Hippocampal formation (tissue), 2 donors: ENCODE measurements at places on chromosomes 1 and 21.
A peak's percentile ranks its signal among the peaks of the same experiment; 100 is the strongest.

DNA sequence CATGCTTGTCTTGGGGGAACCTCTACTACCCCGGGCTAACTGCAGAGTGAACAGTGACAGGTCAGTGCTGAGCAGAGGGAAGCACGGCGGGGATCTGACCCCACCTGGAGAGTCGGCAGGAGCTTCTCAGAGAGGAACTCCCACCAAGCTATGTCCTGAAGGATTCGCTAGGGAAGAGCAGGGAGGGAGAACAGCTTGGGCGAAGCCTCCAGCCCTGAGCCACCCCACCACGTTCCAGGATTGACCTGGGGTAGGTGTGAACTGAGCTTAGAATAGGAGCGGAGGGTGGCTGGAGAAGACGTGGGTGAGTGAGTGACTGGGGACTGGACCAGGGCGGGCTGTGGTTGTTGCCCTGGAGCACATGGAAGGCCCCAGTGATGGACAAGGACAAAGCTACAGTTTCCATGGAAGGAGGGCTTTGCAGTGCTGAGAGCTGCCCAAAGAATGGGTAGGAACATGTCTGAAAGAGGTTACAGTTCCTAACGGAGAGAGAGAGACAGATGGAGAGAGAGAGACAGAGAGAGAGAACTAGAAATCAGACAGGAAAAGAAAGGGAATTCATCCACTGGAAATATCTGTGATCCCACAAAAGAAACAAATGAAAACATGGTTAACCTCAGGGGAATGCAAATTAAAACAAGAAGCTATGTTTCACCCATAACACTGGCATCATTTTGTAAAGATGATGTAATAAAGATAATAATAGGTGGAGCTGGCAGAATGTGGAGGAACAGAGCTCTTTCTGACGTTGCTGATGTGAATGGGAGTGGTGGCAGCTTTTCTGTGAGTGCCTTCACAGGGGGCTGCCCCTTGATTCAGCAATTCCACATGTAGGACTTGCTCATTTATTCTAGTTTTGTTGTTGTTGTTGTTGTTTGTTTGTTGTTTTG, 17.2 kb downstream of the BSND start:
- DNase-seq: no peak

- peak; percentile 75 for DNase-seq
These were observed 135.4 kb downstream of the PROX1 start for GRCh38 chr1:214123061-214123784.

DNA sequence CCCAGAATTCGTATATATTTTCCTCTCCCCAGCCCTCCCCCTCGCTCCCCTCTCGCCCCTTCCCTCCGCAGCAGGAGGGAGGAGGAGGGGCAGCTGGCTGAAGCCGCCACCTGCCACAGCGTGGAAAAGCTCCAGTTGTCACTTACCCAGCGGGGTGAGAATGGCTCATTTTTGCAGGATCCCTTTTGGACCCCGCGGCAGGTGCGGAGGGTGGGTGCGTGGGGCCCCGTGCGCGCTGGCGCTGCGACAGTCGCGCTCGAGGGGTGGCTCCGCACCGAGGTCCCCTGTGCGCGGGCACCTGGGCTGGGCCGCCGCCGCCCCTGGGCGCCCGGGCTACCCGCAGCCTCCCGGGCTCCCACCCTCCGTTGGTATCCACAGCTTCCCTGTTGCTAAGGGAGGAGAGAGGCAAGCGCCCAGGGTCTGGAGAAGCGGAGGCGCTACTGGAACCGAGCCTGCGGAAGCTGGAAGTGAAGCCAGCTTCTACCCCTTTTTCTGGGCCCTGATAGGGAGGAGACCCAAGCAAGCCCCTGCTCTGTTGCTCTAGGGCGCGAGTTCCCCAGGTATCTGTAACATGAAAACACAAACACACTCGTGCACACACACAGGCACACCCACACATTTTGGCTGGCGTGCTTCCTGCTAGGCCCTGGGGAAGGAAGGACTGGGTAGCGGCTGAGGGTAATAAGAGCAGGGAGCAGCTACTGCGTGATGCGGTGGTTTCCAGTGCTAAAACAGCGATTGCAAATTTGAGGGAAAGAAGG, at the start of gene ERICH3:
Gene ERICH3, minus strand, starts transcription at position 442 of the 761 bp plus-strand sequence. Its CDS starts 273 bp downstream, at position 169.
- no peak for DNase-seq

- no peak for DNase-seq
These were observed 48.1 kb downstream of the NGF start for GRCh38 chr1:115289940-115290339.

DNA sequence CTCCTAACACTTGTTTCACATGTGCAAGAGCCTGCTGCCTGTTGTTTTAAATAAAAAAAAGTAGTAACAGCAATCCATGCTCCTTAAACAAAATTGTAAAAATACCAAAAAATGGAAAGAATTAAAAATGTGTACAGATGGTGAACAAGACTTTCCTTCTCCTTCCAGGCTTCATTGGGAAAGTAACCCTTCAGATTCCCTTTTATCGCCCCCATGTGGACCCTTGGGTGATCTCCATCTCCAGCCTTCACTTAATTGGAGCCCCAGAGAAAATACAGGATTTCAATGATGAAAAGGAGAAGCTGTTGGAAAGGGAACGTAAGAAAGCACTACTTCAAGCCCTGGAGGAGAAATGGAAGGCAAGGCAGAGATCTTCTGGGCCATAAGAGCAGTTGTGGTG, 14.2 kb downstream of the VPS13D start:
- no peak for DNase-seq

DNA sequence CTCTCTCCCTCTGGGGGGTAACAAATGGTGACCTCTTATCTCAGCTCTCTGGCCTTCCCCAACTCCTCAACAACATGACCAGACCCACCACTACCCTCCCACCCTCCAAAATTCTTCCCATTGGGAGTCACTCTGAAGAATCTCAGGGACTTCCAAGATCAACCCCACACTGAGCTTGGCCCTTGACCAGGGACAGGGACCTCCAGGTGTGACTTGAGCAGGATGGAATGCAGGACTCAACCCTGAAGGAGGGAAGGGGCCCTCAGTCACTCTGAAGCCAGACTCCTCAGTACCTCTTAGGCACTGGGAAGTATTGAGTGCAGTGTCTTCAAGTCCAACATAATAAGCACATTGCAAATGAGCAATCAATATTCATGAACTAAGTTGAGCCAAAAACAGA, 1.9 kb downstream of the CASQ1 start:
- DNase-seq: no peak

DNA sequence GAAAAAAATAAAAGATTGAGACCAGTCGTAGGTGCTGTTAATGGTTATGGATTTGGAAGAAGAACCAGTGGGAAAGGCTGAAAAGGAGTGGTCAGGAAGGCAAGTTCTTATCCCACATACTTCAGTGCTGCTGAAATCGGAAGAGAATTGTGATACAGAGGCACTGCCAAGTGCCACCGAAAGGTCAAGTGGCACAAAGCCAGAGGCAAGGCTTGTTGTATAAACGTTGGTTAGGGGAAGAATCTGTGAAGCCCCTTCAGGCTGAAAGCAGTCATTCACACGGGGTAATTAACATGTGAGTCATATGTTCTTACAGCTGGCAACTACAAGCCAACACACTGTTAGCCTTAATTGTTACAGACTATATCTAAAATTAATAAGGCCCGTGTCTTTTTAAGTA, 48.8 kb downstream of the ZBTB40 start:
- DNase-seq: no peak

DNA sequence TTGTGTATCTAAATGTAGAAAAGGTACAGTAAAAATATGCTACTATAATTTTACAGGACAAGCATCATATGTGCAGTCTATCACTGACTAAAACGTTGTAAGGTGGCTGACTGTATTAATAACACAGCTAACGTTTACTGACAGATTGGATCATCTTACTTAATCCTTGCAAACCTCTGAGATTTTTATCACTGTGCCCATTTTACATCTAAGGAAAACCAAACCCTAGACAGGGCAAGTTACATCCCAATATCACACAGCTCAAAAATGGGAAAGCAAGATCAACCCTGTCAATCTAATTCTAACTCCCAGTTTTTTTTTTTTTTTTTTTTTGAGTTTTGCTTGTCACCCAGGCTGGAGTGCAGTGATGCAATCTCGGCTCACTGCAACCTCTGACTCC, 7.5 kb upstream of the RIT1 start:
- DNase-seq: no peak

DNA sequence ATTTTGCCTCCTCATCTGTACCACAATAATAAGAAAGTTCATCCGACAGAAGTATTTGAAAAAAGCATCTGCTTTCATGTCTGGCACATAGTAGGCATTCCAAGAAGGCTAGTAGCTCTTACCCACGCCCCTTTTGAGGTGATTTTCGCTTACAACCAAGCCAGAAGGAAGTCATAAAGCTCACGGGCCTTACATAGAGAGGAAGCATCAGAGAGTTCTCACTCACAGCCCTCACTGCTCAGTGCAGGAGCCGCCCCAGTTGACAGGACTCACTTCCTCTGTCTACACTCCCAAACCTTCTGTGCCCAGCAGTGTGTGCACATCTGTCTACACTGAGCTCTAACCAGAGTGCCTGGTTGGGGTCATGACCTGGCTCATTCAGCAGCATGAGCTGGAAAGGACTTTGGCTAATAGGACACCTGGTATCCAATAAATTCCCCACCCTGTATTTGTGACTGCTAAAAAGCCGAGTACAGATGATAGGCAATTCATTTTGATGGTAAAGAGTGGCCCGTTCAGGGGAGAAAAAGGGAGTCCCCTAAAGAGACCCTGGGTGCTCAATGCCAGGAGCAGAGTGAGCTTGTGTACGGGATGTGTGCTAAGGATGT, 36.8 kb upstream of the DUSP10 start:
- no peak for DNase-seq

DNA sequence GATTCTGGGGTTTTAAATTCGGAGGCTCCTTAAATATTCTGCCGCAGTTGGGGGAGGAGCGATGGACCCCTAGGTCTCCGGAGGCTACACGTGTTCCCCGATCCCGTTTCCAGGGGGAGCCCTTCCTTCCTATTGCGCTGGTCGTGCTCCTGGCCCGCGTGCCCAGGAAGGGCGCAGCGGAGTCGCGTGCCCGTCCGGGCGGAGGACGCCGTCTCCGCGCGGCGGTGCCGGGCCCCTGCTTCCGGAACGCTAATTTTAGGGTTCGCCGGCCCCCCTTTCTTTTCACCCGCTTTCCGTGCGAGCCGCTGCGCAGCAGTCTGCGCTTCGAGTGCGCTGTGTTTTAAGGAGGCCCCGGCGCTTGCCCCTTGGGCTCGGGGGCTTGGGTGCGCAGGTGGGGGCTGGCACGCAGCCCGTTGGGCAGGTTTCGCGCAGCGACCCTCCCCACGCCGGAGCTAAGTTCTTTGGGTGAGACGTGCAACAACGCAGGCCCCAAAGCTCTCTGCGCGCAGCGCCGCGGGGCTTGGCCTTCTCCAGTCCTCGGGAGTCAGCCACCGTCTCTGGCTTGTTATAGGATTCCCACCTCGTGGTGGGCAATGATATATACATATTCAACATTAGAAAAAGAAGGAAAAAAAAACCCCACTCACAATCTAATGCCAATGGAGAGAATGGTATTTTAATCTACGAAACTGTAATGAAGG, 43.5 kb upstream of the DNAJC6 start:
- DNase-seq: peak; percentile 42

DNA sequence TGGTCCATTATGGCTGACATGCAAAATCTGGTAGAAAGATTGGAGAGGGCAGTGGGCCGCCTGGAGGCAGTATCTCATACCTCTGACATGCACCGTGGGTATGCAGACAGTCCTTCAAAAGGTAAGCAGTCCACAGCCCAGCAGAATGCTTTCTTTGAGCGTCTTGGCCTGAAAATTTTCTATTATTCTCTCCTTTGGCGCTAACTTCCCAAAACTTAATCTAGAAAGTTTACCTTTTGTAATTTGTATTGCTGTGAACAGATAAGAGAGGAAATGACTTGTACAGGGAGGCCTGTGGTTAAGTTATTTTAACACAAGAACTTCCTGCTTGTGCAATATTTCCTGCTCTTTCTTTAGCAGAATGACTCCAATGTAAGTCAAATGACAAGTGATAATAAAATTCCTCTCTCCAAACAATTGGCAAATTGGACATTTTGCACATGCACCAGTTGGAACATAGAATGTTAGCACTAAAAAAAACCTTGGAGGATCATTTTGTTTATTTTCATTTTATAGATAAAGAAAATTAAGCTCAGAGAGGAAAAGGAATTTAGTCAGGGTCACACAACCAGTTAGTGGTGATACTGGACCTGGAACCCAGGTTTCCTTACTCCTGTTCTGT, 18.9 kb downstream of the CAP1 start:
- no peak for DNase-seq

DNA sequence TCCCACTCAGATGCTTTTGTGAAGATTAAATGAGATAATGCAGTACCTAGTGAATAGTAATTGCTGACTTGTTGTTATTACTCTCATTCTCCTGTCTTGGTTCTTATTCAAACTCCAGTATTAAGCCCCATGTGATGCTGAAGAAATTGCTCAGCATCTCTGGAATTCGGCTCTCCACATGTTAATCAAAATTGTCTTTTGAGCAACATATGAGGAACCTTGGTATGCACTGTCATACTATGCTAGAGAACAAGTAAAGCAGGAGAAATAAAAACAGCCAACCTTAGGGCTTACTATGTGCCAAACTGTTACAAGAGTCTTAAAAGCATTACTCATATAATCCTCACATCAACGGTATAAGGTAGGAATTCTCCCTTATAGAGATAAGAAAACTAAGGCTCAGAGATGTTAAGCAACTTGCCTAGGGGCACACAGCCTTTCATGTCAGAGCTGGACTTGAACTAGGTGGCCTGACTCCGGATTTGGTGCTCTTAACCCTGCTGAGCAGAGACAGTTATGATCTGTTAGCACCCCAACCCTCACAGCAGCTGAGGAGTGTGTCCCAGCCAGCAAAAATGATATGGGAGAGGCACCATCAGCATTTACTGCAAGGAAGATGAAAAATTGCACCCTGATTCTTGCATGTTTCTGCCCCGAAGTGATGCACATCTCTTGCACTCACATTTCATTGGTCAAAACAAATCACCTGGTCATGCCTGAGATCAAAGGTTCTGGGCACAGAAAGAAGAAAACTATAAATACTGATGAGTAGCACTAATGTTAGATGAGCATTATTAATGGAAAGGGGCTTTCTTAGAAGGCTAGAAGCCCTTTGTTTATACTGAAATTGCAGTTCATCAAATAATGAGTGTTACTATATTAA, 102.3 kb downstream of the OMA1 start:
- DNase-seq: no peak

GRCh38 chr1:11564237-11564636, 85.3 kb downstream of the DISP3 start:
- DNase-seq: no peak

DNA sequence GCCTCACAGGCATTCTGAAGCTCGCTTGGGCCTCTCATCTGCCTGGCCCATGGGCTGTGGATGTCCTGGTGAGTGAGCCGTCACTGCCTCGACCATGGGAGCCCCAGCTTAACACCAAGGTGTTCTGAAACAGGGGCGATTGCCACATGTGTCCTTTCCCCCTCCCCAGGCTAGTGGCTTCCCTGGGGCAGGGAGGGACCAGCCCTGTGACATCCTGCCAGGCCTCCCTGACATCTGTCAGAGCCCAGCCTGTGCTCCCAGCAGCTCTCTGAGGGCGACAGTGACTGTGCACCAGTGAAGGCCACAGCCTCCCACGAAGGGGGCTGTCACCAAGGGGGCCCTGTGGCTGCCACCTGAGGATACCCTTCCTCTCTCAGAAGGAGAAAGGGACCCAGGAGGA, 35.9 kb upstream of the CCDC27 start:
- DNase-seq: no peak

- no peak for DNase-seq
These were observed 2.9 kb downstream of the C2CD2 start for GRCh38 chr21:41950941-41951351.
